ENCODE measurements at places on chromosomes 1 and 21. TPM values are rescaled to one million over a fixed set of nuclear protein-coding genes. Genes with fewer than 3 reads are reported as not detected.
A peak's percentile ranks its signal among the peaks of the same experiment; 100 is the strongest.

GRCh38 chr1:37999430-38000232 is 5.7 kb downstream of the FHL3 start:
- DNase-seq = peak; percentile 59

GRCh38 chr1:21811875-21812305 is at the start of gene LDLRAD2:
Gene LDLRAD2 (plus strand): TSS chr1:21812265. CDS start chr1:21812452, 187 bp downstream.
- no peak for DNase-seq

- no peak for DNase-seq
Observed at GRCh38 chr1:113255038-113255719, 135.1 kb upstream of the MAGI3 start.

DNA sequence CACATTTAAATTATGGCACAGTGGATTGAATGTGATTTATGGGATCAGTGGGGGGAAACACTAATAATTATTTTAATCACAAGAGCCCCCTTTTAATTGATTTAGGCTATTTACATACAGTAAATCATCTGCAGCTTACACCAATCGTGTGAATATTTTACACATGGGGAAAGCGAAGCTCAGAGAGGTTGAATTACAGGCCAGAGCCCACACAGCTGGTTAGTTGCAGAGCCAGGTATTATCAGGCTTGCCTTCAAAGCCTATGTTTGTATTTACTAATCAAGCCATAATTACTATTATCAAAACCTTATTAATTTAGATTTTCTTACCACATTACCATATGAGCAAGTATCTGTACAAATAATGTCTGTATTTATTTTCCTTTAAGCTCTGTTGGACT is 749 bp downstream of the SDCCAG8 start:
- no peak for DNase-seq

DNA sequence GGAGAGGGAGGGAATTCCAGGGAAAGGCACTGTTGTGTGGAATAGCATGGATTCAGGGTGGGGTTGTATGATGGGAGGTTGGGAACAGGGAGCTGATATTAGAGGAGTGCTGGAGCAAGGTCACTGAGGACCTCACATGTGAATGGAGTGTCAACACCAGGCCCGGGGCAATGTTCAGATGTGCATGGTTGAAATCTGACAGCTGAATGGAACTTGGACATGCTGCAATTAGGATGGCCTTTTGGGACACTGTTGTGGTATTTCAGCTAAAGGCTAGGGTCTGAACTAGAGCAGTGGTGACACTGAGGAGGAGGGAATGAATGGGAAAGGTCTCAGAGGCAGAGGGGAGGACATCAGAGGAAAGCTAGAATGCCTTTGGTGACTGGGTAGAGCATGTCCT is 25.0 kb downstream of the ZSCAN20 start:
- DNase-seq = no peak

DNA sequence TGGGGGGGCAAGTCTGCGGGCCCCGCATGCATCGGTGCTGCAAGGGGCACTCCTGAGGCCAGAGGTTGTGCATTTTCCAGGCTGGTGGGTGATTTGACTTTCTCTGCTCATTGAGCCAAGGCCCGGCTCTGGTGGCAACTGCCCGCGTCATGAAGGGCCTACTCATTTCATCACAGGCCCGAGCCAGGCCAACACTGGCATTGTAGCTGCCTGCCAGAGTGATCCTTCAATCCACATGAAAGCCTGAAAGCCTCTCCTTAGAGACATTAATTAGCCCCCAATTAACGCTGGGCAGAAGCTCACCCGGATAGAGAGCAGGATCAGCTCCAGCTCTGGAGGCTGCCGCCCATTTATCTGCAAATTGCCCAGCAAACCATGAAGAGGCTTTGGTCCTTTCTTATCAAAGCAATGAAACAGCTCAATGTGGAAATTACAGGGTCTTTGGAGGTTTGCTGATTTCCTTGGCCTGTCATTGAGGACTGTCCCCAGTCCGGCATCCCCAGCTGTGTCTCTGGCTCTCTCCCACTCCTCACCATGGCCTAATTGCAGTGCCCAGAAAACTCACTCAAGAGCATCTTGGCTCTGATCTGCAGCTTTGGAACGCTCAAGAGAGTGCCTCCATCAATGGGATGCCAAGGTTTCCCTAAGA is 50.4 kb upstream of the STUM start:
- no peak for DNase-seq

- DNase-seq = no peak
Observed at GRCh38 chr1:172427191-172427590, 6.7 kb downstream of the C1orf105 start.

DNA sequence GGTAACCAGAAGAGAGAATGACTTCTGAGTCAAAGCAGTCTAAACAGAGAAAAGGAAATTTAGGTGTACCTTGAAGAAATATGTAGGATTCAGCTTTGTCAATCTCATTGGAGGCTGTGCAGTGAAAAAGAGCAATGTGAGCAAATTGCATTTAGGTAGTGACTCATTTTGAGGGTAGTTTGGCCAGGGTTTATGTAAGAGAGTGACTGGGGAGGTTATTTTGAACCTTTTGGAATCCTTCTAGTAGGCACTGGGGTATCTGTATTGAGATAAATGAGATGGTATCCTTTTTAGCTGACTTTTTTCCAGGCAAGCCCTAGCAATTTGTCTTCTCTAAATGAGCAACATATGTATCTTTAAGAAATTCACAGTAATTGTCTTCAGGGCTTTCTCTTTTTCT is 95.9 kb downstream of the DISP1 start:
- DNase-seq = no peak

GRCh38 chr1:91805311-91805801 is 80.6 kb downstream of the TGFBR3 start:
- DNase-seq = no peak

DNA sequence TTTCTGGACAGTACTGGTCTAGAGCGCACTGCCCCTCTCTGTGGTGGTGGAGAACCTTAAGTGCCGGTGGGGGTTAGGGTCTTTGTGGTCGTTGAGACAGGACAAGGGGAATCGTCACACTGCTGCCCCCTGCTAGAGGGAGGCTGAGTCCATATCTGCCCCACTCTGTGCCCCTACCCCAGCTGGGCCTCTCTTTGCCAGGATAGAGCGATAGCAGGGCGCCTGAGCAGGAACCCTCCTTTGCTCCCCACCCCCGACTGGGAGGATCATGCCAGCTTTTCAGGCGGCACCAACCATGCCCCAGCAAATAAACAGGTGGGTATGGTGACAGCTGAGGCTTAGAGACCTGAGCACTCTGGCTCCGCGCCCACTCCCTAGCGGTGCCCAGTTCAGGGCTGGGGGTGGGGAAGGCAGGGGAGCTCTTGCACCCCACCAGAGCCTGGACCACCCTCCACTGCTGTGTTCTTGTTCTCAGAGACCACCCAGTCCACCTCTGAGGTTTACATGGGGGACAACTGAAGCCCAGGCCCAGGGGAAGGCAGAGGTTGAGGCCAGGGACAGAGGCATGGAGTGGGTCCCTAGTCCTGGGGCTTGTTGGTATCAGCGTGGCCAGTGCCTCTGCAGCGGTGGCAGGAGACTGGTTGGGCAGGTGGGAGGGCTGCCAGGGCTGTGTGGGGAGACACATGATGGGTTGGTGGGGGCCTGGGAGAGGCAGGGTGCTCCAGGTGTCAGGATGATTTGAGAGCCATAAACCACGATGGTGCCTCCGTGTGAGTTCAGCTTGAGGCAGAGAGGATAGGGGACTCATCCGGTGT is 1.6 kb downstream of the PADI2 start:
- DNase-seq = no peak

GRCh38 chr1:170262276-170262939 is 116.6 kb downstream of the NTMT2 start:
- DNase-seq = no peak

DNA sequence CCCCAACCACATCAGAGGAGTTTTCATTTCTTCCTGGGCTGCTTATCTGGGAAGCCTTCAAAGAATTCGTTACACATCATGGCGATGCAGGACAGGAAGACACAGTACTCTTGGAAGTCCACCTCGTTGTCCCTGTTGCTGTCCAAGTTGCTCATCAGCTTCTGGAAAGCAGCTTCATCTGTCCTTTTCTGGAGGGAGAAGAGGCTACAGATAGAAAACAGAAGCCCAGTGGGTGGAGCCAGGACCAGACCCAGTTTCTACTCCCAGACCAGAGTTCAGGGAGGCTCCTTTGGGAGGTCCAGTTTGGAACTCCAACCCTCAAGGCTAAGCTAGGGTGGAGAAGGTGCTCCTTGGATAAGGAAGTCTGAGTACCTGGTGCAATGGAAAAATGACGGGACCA is 1.9 kb downstream of the S100A4 start:
- no peak for DNase-seq

- no peak for DNase-seq
Observed at GRCh38 chr1:86633921-86634320, 70.5 kb upstream of the SH3GLB1 start.

GRCh38 chr1:29821605-29822004 is 585.3 kb downstream of the PTPRU start:
- no peak for DNase-seq

The RGS16 gene
- 37.2 TPM for total RNA-seq

The ELF3 gene
- total RNA-seq = 0.96 TPM

The PLA2G2D gene
- not detected for total RNA-seq

The TSACC gene
- not detected for total RNA-seq

The CHI3L2 gene
- not detected for total RNA-seq

The SLC9C2 gene
- 0.98 TPM for total RNA-seq

The LCE6A gene
- total RNA-seq = not detected

The SYNC gene
- 1.1 TPM for total RNA-seq

The ARMH1 gene
- total RNA-seq = 4.9 TPM

The HSF2BP gene
- total RNA-seq = 1.0 TPM

The ADAMTS5 gene
- 22.5 TPM for total RNA-seq

The SPATA17 gene
- total RNA-seq = 0.78 TPM
